DMS 273 treated with DMSO at 0.1 percent for 48 hours (cell line): ENCODE measurements at places on chromosomes 16 and 17.

DNA sequence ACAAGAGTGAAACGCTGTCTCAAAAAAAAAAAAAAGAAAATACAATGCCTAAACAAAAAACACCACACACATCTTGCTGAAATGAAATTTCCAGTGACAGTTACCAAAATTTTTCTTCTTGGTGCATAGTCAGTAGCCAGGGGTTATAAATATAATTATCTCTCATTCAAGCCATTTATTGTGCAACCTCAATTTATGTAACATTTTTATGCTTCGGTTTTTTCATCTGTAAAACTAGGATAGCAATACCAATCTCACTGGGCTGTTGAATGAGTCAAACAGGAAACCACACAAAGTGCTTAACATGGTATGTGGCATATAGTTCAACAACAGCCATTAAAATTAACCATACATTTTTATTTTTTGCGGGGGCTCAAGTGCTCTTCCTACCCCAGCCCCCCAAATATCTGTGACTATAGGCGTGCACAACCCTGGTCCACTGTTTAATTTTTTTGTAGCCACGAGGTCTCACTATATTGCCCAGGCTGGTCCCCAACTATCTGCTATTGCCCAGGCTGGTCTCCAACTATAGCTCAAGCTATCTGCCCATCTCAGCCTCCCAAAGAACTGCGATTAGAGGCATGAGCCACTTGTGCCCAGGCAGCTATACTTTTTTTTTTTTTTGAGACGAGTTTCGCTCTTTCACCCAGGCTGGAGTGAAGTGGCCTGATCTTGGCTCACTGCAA lies 2.6 kb downstream of the COG4 start:
- no peak for DNase-seq

DNA sequence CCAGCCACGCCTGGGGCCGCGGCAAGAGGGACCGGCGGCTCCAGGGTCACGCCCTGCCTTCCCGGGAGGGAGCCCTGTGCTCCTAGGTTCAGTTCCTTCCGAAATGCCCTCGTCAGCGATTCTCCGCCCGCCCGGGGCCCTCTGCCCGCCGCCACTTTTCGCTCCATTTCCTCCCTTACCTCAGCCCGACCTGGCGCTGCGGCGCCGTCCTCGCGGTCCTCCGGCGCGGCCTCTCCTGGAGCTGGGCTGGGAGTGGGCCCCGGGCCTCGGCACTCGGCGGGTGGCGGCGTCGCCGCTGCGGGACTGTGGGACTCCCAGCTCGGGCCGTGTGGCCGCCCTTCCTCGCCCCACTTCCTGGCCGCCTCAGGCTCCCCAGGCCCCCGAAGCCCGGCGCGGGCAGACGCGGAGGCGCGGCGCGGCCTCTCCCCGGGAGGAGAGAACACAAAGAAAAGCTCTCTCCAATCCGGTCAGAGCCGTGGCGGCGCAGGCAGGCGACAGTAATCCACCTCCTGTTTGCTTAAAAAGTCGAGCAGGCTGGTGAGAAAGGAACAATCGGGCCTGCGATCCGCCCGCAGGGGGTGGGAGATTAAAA lies 1.6 kb downstream of the BAHCC1 start:
- DNase-seq, result no peak

GRCh38 chr16:86306011-86306644 lies 204.2 kb upstream of the FOXF1 start:
- DNase-seq, result no peak

DNA sequence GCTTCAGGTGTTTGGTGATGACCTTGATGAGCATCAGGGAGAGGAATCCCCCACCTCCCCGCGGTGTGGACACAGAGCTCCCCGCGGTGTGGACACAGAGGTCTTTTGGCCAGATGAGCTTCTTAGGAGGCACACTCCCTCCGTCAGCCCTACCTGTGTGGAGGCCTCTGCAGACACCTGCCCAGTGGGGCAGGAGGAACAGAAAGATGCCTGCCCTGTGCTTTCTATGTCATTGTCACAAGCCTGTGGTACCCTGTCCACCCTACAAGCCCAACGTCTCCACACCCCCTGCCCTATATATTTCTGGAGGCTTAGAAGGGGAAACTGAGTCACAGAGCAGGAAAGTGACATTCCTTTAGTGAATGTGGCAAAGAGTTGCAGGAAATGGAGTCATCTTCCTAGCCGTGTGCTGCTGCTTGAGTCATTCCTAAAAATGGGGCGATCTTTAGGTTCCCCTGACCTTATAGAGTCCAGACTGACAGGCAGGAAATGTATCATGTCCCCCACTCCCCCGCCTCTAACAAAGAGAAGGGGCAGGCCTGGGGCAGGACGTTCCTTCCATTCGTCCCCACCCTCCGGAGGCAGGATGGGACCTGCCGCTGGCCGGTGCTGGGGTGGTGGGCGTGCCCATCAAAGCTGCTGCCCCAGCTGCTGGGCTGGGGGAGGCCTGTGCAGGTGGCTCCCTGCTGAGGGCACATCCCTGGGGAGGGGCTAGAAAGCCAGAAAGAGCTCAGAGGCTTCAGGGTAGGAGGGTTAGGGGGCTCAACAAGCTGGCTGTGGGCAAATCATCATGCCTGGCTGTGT lies 1.0 kb upstream of the C16orf74 start:
- DNase-seq, result no peak

DNA sequence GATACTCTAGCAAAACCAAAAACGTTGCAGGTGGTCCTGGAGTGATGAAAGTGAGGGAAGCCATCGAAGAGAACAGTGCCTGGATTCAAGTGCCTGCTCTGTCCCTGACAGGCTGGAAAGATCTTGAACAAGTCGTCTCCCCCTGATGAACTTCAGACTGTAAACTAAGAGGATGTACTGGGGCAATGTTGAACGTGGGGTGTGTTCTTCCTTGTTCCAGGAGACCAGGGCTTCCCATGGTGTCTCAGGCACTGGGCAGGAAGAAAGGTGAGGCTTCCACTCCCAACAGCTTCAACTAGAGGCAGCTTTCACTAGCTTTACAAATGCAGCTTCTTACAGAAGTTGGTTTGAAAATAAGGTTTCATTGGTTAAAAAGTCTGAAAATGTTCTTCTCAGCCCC lies 21.4 kb upstream of the NF1 start:
- no peak for DNase-seq

DNA sequence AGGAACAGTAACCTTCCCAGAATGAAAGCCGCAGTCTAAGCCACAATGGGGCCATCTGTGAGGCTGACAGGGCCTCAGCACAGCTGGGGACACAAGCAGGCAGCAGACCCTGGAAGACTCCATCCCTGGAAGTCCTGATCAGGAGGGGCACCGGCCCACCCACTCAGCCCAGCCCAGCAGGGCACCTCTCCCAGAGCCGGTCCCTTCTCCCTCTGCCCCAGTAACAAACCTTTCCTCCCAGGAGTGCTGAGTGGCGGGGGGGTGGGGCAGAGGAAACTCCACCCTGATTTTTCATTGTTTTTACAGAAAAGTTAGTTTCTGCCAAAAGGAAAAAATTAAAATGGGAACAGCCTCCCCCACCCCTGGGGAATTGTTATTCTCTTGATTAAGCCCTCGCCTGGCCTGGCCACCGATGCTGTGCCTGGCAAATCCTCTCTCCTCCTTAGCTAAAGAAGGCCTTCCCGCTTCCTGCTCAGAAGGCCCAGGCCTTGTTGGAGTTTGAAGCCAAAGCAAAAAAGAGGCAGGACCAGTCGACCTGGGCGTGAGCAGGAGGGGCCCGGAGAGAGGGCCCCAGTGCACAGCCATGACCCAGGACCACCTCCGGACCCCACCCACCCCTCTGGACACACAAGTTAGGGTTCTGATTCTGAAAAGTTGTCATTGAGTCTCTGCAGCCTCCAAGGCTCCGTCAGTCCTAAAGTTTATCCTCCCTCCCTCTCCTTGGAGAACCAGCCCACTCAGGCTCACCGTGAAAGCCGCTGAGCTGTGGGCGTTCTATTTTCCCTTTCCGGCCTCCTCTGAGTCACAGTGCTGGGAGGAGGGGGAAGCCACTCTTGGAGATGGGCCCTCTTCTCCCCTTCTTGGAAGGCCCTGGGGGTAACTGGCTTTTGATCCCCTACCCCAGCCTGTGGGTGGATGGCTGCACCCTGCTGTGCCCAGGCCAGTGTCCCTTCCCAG lies 128.4 kb upstream of the TNRC6C start:
- DNase-seq, result no peak

GRCh38 chr17:46772475-46773220 lies 45.8 kb downstream of the WNT3 start:
- DNase-seq, result no peak

DNA sequence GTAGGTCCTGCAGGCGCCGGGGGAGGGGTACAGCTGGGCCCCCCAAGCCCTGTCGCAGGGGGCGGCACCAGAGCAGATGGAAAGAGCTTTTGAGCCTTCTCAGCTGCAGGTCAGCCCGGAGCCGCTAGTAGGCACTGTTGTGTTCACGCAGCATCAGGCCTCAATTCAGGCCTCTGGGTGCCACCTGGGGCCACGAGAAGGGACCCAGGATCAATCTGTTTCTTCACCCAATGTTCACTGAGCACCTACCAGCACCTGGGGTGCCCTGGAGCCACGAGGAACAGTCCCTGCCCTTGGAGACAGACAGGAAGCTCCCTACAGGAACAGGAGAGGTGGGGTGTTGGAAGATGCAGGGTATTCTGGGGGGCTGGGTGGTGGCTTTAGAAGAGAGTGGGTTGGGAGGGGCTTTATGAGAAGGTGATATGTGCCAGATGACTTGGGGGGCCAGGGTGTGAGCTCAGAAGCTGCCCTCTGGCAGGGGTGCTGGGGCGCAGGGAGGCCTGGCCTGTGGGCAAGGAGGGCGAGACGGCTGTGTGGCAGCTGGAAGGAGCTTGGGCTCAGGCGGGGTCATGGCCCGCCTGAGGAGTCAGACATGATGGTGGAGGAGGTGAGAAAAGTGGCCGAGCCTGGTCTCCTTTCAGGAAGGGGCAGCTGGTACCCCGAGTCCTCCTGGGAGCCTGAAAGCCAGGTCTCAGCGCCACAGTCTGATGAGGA lies 121.9 kb upstream of the GSE1 start:
- DNase-seq, result no peak

- no peak for DNase-seq
These were observed 62.8 kb upstream of the ADCY9 start for GRCh38 chr16:4179020-4179419.

- peak; percentile 80 for DNase-seq
These were observed 611.3 kb upstream of the SALL1 start for GRCh38 chr16:51762081-51762996.

DNA sequence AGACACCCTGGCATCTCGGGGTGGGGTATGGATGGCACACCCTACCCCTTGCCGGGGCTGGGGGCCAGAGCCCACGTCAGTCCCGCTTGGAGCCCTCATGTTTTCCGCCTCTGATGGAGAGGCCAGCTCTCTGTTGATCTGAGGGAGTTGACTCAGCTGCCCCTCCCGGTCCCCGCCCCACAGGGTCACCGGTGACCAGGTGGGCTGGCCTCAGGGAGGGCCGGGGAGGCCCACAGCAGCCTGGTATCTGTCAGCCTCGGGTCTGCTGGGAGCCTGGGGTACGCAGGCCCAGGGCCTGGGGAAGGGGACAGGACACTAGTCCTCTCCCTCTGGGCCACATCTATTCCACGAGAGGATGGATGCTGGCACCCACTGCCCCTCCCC lies 109.5 kb upstream of the CIBAR2 start:
- DNase-seq, result no peak

DNA sequence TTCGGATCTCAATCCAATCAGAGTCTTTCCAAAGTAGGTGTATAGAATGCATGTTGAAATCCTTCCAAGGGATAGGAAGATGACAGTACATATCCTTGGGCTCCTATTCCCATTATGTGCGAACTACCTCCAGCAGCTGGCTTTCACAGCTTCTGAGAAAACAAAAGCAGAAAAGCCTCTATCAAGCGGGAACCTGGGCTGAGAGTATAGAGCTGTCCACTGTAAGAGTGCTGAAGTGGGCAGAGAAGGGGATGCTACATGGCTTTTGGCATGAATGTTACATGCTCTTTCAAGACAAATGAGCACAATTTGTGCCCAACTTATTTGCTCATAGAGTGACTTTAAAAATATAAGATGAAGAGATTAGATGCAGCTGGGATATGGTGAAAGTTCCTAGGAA lies 993.5 kb downstream of the CDH8 start:
- no peak for DNase-seq

DNA sequence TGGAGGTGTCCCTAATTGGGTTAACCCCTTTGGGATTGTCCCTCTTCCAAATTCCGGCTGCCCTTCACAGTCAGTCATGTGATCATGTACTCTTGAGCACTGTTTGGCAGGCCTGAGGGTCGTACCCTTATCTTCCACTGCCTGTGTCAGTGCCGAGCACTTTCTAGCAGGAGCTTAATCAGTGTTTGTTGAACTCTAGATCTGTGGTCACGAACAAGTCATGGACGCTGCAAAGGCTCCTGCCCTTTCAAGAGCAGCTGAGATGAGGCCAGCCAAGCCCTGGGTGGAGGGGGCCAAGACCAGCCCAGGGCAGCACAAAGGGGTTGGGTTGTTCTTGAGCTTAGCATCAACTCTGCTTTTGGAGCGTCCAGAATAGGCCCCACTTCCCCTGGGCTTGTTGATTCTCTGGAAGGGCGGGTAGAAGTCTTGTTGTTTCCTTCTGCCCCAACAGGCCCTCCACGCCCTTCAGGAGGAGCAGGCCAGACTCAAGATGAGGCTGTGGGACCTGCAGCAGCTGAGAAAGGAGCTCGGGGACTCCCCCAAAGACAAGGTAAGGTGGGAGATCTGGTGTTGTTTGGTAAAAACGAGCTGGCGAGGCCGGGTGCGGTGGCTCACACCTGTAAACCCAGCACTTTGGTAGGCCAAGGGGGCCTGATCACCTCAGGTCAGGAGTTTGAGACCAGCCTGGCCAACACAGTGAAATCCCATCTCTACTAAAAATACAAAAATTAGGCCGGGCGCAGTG lies 5.3 kb downstream of the IFI35 start:
- DNase-seq, result no peak

- no peak for DNase-seq
These were observed 27.9 kb downstream of the SLFN11 start for GRCh38 chr17:35345445-35345925.

DNA sequence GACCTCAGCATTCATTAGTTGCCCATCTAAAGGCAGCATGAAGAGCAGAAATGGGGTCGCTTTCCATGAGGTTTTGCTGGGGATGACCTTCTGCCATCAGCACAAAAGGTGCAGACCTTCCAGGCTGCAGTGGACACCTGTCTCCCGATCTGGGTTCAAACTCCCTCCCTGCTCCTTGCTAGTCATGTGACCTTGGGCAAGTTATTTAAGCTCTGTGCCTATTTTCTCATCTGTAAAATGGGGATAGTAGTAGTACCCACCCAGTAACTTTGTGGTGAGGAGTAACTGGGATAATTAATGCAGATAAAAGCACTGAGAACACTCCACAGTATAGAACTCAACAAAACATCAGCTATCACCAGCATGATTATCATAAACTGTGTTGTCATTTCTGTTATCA lies 21.4 kb upstream of the COQ7 start:
- DNase-seq, result no peak

- DNase-seq, result no peak
These were observed 2126.0 kb downstream of the TP53TG3F start for GRCh38 chr16:35585411-35585810.

GRCh38 chr16:27754788-27755690 lies 205.1 kb downstream of the KATNIP start:
- no peak for DNase-seq

DNA sequence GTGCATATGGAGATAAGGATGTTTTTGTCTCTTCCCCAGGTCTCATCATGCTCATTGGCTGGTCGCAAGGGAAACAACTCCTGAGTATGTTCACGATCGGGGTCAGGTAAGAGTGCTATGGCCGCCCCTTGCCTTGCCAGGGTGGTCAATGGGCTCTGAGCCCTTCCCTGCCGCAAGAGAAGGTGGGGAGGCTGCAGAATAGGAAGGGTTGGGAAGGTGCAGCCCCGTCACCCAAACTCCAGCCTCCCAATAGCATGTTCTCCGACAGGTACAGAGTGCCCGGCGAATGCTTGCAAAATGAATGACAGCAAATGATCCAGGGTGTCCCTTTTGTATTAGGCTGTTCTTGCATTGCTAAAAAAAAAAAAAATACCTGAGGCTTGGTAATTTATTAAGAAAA lies 57.4 kb downstream of the ATP2C2 start:
- DNase-seq, result no peak
